Spinal cord (tissue), 10 donors: ENCODE measurements at places on chromosomes 7 and 10.

DNA sequence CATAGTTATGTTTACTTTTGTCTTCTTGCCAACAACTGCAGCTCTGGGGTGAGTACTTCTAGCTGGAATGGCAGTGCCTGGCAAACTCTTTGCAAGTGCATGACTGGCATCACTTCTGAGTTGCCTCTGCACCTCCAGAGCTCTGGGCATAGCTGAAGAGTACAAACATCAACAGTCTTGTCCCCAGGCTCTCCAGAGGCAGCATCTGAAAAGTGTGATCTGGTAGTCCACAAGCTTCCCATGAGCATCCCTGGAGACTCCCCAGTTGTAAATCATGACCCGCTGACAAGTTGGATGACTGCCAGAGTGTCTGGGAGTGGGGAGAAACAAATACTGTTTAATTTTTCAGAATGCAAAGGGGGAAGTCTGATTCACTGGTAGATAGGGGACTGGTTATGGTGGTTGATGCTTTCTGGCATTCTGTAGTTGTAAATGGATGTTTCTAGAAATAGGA is 138.9 kb upstream of the CDK13 start:
- no peak for DNase-seq

GRCh38 chr7:148772297-148773089 is 73.8 kb downstream of the CUL1 start:
- no peak for DNase-seq

DNA sequence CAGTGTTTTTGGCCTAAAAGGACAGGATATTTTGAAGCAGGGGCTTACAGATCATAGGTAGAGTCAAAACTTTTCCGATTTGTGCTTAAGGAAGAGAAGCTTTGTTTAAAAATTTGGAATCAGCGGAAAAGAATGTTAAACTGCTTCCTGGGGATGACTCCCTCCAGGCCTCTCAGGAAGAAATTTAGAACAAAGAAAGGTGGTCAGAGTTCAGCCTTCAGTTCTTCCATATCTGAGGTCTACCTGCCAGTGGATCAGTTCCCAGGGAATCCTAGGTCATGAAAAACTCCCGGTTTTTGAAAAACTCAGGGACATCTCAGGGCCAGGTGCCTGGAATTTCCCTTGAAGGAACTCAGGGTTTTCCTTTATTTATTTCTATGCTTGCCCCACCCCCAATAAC is 100.3 kb downstream of the MCU start:
- no peak for DNase-seq

DNA sequence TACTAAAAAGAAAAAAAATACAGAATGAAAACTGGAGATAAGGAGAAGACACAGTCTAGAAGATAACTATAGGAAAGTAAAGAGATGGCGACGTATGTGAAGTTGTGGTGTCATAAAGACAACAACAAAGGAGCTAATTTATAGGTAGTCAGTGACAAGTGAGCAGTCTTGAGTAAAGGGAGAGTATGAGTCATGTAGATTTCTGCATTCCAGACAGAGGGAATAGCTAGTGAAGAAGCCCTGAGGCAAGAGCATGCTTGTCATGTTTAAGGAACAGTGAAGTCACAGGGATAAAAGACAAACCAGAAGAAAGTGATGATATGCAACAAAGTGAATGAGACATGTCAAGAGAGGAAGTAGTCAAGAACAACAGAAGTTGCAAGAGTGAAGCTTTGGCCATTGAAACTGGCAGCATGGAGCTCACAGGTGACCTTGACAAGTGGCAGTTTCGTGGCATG is 2.3 kb upstream of the MIOS start:
- no peak for DNase-seq

DNA sequence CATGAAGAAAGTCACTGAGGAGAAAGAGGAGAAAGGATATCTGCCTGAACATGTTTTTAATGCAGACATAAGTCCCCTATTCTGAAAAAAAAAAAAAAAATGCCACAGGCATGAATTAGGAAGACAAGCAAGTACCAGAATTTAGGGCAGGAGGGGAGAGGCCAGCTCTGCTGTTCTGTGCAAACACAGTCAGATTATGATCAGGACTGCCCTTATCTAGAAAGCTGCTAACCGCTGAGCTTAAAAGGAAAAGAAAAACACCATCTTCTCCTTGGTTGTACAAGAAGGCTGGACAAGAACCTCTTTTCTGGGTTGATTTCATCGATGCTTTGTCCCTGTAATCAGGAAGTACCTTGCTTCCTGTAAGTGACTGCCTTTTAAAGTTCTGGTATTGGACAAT is 15.3 kb upstream of the PWWP2B start:
- DNase-seq, result no peak

DNA sequence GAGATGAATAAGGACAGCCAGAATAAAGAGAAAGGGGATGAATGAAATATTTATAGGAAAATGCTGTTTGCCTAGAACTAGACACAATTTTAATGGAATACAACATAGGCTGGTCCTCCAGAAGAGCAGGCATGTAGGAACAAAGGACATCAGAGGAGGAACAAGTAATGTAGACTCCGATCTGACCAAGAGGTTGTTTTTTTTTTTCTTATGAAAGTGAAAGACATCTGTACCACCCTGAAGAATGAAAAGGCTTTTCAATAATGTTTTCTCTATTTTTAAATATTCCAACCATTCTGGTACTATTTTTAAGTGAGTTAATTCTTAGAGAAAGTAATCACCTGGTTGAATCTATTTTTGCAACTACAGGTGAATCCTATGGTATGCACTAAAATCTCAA is 136.9 kb upstream of the PTN start:
- DNase-seq, result no peak

DNA sequence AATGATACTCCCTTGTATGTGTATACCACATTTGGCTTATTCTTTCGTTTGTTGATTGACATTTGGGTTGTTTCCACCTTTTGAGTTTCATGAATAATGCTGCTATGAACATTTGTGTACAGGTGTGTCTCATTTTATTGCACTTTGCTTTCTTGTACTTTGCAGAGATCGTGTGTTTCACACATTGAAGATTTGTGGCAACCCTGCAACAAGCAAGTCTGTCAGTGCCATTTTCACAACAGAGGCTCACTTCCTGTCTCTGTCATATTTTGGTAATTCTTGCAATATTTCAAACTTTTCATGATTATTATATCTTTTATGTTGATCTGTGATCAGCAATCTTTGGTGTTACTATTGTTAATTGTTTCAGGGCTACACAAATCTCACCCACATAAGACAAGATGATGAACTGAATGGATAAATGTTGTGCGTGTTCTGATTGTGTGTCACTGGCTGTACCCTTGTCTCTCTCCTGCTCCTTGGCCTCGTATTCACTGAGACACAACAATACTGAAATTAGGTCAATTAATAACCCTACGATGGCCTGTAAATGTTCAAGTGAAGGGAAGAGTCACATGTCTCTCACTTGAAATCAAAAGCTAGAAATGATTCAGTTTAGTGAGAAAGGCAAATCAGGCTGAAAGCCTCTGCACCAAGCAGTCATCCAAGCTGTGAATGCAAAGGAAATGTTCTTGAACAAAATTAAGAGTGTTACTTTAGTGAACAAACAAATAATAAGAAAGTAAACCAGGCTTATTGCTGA is 133.6 kb upstream of the JCAD start:
- no peak for DNase-seq

- no peak for DNase-seq
Observed at GRCh38 chr10:5259132-5259951, 62.7 kb downstream of the AKR1C4 start.

DNA sequence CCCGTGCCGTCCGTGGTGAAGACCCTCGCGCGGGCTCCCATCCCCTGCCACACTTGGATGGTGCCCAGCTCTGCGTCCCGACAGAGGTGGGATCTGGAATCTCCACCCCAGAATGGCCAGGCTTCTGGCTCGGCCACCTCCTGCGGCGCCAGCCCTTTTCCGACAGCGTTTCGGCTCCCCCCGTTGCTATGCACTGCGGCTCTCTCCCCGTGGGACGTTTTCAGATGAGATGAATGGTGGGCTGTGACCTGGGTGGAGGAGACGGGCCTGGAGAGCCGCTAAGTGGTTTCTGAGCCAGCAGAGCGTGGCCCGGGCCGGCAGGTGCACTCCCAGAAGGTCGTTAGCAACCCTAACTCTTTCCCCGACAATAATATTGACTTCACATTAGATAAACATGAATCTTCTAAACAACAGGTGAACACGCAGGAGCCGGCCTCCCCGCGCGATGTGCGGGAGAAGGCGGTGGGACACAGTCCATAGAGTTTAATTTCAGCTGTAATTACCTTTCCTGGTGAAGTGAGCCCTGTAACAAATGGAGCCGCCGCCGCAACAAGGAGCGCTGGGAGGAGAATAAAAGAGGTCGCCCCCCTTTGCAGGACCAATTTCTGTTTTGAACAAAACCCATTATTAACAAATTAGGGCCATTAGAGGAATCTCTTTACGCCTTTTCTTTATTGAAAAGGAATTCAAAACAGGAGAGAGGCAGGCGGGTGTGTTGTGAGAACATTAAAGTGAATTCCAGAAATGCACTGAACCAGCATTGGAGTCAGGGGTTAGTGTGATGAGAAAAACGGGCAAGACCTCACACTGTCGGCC is 294.3 kb upstream of the PFKP start:
- no peak for DNase-seq

DNA sequence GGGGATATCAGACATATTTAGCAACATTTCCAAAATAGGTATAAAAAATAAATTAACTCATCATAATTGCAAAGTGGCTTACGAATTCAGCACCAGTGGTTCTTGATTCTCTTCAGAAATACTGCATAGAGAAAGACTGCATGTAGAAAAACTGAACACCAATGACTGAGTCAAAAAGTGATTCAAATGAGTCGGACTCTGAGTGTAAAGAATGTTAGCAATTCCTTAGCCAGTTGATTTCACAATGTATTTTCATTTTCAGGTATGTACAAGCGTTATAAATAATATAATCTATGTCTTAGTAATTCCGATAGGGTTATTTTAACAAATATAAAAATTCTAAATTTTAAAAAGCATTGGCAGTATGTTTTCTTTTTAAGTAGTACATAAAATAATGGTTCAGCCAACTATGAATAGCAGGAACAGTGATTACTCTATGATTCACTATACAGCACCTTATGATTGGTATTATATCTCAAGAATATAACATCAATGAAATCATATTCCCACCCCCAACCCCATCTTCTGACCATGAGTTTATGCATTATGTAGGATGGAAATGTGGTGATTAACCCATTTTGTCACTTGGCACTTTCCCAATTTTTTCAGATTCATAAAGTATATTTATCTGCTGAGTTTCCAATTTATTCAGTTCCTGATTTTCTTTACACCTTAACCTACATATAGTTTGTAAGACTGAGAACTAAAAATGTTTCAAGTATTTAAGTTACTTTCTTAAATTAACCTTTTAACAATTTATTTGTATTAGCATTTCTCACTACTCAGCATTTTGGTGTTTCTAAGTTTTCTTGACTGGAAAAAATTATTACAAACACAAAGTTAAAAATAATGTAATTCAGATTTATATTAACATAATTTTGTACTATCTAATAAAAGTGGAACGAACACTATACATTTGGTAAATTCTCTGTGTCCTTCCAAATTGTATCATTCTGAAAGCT is 33.9 kb downstream of the DNAJC1 start:
- DNase-seq, result no peak

- DNase-seq, result no peak
Observed at GRCh38 chr10:52316500-52316899, 2.4 kb downstream of the DKK1 start.

DNA sequence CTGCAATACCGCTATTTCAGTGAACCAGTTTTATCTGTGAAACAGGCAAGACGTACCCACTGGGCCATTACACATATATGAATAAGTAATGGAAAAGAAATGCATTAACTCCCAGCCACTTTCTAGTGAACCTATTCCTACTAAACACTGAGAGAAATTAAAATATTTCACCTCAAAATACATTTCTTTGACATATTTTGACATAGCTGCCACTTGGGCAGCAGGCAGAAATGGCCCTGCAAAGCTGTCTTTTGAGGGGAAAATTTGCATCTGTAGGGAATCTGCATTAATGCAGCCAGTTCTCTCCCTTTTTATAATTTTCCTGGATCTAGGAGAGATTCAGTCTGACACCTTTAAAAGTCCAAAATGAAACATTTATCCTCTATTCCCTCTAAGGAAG is 714.8 kb upstream of the POM121L12 start:
- DNase-seq, result no peak

- no peak for DNase-seq
Observed at GRCh38 chr7:47812429-47813136, 135.7 kb downstream of the PKD1L1 start.

- no peak for DNase-seq
Observed at GRCh38 chr10:77865580-77866324, 60.8 kb downstream of the DLG5 start.

DNA sequence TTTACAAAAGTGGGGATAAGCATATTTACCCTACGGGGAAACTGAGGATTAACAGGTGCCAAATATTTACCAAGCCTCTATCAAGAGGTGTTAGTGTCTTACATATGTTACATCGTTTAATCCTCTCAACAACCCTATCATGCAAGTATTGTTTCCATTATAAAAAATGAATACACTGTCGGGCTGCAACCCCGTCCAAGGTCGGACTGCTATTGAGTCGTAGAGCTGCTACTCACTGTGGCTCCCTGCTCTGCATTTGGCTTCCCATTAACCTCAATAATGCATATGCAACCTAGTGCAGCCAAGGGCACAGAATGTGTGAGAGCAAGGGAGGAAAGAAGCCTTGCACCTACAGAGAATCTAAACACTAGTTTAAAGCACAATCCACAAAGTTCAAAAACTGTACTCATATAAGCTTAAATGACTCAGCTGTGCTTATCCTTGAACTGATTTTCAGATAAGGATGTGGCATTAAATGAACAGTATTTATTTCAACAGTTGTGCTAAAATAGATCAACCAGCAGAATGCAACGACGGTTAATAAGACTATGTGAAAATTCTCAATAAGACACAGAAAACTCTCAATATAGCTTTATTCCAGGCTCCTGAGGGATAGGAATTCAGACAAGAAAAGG is 49.9 kb downstream of the UBE2H start:
- DNase-seq, result no peak

DNA sequence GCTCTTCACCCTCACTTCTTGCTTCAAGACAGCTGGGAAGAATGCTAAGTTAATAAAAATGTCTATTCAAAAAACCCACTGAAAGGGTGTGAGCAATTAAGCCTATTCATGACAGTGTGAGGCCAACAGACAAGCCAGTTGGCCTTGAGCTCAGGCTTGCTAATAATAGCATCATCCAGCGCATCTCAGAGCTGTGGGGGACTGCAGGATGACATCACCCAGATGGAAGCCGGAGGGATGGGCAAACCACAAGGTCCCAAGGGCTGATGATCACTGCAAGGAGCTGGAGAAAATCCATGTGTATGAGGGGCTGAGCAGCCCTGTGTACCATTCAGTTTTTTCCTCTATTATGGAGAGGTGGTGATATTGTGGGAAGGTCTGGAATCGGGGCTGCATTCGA is 770.4 kb downstream of the TNS3 start:
- no peak for DNase-seq

- DNase-seq, result no peak
Observed at GRCh38 chr10:7039859-7040258, 371.0 kb downstream of the SFMBT2 start.

- DNase-seq, result no peak
Observed at GRCh38 chr10:86653379-86653778, 968 bp upstream of the OPN4 start.

GRCh38 chr7:26074919-26075318 is 77.1 kb upstream of the NFE2L3 start:
- DNase-seq, result no peak
